ENCODE measurements at places on chromosomes 11 and 22.

GRCh38 chr11:76637491-76638269, 32.9 kb downstream of the LRRC32 start:
- no peak for DNase-seq

DNA sequence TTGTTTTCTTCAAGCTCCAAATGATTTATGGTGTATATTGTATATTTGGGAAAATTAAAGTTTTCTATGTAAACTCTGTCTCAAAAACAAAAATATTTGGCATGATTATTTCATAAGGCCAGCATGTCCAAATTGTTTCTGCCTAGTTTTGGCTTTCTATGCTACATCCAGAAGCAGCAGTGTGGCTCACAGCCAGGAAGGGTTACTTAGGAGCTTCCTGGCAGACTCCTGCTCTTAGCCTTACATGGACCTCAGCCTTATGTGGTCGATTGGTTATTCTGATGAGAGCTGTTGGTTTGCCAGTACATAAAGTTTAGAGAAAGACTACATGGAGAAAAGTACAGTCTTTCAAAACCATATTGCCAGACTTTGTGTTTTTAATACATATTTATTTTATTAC, 297.7 kb upstream of the FAT3 start:
- no peak for DNase-seq

GRCh38 chr11:133181066-133181465, 351.2 kb downstream of the OPCML start:
- DNase-seq: no peak

GRCh38 chr22:44683237-44683636, 18.8 kb upstream of the PRR5 start:
- DNase-seq: no peak

DNA sequence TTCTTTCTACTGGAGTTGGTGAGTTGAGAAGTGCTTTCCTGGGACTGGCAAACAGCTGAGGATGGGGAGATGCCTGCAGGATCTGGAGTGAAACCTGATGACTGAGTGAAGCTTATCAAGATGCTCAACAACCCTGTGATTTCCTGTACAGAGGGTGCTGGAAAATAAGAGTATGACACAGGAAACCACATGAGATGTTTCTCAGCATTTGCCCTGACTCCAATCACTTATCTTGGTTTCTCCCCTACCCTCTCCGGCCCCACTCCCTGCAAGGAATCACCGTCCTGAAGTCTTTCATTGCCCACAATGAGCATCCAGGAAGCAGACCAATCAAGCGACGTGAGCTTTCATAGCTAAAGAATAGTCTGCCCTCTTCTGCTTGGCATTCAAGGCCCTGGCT, at the start of gene MRGPRX2:
Gene MRGPRX2 (minus strand): TSS at position 89 of the 400 bp plus-strand sequence. CDS start 4,315 bp downstream, outside the sequence.
- no peak for DNase-seq

DNA sequence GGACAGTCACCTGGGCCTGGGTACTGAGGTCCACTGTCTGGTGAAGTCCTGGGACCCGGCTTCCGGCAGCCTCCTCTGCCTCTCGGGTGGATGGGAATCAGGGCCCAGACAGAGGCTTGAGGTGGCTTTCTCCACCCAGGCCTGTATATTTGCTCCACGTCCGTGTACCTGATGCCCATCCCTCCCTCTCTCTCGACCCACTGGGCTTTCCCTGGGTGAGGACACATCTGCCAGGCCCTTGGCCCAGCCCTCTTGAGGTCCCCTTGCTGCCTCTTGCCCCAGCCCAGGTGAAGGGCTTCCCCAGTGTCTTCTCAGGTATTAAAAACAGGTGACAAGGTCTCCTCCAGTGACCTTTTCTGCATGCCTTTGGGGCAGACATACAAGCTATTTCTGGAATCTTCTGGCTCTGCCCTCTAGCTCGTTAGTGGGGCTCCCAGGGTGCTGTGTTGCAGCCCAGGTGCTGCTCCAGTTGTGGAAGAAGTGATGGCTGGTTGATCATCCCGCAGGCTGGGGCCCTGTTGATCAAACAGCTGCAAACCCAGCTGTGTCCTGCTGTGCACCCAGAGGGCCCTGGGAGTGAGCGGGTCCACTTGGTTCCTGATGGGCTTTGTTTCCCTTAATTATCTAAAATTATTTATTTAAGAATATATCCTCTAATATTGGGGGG, 25.5 kb upstream of the ACR start:
- no peak for DNase-seq

- no peak for DNase-seq
Measured at GRCh38 chr22:38727530-38728451, 22.0 kb downstream of the GTPBP1 start.

GRCh38 chr22:36360871-36361383, 26.8 kb downstream of the MYH9 start:
- DNase-seq: no peak

DNA sequence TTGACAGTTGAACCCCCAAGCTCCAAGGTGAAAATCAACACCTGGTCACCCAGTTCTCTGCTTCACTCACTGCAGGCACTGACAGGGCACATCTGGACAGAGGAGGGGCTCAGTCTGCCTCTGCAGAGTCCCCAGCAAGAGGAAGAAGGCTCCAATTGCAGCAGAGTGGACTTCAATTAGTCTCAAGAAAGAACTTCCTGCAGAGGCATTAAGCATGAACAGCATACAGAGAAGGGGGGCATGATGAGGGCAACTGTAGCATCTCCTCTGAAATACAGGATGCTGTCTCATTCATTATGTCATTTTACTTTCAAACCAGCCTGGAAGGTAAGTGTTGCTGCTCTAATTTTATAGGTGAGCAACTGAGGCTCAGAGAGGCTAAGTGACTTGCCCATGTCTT, 11.1 kb downstream of the GDPD5 start:
- DNase-seq: no peak

GRCh38 chr11:11581481-11581880, 40.3 kb downstream of the GALNT18 start:
- no peak for DNase-seq

GRCh38 chr11:69442807-69443137, 38.7 kb upstream of the LINC01488 start:
- DNase-seq: no peak

GRCh38 chr11:102564110-102564509, 33.6 kb upstream of the MMP7 start:
- DNase-seq: no peak

GRCh38 chr22:35601743-35602615, 15.2 kb downstream of the MB start:
- no peak for DNase-seq

DNA sequence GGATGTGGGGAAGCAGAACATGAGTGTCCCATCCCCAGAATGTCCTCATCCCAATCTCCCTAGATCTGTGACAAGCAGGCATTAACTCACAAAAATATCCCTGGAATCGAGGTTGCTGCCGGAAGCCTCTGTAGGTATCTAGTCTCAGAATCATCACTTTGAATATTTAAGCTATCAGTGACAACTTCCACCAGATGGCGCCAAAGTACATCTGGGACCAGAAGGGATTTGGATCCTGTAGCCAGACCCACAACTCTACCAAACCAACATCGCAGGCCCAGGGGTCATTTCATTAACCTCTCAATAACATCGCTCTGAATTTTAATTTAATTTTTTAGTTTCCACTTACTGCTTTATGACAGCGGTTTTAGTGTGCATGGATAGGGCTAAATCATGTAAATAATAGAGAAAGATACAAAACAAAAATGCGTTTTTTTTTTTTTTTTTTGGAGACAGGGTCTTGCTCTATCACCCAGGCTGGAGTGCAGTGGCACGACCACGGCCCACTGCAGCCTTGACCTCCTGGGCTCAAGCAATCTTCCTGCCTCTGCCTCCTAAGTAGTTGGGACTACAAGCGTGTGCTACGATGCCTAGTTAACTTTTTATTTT, 1.1 kb upstream of the EXT2 start:
- peak; percentile 59 for DNase-seq

GRCh38 chr11:11237070-11237832, 115.8 kb downstream of the CSNK2A3 start:
- no peak for DNase-seq

DNA sequence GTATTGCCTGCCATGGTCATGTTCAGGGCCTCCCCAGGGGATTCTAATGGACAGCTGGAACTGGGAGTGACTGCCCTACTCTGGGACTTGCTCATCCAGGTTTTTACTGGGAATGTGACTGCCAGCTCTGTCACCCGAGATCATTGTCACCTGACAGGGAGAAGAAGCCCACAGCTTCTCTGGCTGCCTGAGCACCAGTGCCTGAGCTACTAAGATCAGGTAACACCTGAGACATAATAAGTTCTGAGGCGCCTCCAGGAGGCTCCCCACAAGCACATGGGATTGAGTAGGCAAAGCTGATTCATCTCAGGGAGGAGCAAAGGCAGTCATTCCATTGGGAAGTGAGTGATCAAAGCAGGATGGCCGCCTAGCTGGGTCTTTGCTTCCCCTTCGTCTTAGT, 84.2 kb upstream of the GALNT18 start:
- DNase-seq: no peak

GRCh38 chr11:120432056-120433018, 79.2 kb upstream of the GRIK4 start:
- DNase-seq: no peak

- no peak for DNase-seq
Measured at GRCh38 chr11:103875855-103876510, 160.5 kb upstream of the DDI1 start.

DNA sequence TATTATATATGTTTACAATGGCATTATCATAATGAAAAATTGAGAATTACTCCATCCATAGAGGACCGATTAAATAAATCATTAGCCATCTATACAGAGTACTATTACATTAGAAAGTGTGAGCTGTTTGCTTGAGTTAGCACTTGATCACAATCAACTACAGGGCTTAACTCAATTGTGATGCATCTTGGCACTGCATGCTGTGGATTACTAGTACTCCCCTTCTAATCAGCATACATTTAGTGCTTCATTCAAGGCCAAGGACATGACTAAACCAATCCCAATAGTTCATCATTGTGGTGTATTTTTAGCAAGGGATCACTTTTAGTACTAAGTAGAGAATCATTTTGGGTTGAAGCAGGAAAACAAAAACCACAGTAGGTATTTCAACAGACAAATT, 23.5 kb upstream of the ARHGAP42 start:
- no peak for DNase-seq

DNA sequence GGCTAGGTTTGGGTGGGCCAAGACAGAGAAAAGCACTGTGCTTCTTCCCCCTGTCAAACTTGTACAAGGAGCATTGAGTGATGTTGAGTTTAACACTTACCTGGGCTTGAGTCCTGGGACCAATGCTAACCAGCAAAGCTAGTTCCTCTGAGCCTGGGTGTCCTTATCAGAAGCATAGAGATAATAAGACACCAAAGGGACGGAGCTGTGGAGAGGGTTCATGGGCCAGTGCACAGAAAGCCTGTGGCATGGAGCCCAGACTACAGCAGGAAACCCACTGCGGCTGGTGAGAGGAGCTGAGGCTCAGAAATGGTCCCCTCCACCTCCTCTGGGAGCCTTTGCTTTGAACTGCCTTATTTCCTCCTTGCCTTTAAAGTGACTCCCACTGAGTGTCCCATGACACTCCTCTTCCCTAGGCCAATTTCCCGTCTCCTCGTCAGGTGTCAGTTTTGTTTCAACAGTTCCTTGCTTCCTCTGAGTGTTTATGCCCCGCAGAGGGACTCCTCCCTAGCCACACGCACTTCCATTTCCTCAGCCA, 9.4 kb downstream of the SLCO2B1 start:
- no peak for DNase-seq

DNA sequence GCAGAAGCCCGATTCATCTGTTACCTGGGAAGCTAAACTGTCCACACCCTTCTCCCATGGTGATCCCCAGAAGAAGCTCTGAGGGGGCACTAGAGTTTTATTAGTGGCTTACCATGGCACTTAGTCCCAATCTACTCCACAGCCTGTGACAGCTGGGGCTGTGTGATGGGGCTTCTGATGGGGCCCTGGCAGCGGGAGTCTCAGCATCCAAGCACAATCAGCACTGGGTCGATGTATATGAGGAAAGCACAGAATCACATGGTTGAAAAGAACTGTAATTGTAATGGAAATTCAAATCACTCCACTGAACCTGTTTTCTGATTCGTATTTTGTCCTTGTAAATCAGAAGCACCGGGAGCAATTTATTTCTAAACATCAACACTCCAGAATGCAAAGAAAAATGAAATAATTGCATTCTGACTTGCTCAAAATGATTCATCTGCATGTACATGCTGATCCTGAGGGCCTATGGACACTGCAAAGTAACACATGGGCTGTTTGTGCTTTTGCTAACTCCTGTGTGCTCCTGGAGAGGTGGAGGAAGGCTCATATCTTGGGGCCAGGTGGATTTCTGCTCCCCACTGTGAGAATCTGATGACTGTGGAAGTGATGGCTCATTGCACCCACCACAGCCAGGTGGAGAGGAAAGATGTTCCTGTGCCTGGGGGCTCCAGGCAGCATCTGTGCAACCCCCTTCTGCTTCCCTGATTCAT, 203.0 kb downstream of the KIRREL3 start:
- DNase-seq: no peak

Measured in stimulated activated CD8-positive, alpha-beta memory T cell treated with anti-CD3 and anti-CD28 coated beads, Interleukin-15, amount 100 ng/mL, for 1 hour (primary cell).